ENCODE measurements at places on chromosomes 4 and X.

- DNase-seq, result peak; percentile 40
Observed at GRCh38 chr4:39655211-39655610, 16.5 kb upstream of the SMIM14 start.

- DNase-seq, result no peak
Observed at GRCh38 chrX:155313766-155314165, 20.6 kb downstream of the CLIC2 start.

- DNase-seq, result peak; percentile 31
Observed at GRCh38 chr4:66328803-66329574, 658.7 kb upstream of the EPHA5 start.

DNA sequence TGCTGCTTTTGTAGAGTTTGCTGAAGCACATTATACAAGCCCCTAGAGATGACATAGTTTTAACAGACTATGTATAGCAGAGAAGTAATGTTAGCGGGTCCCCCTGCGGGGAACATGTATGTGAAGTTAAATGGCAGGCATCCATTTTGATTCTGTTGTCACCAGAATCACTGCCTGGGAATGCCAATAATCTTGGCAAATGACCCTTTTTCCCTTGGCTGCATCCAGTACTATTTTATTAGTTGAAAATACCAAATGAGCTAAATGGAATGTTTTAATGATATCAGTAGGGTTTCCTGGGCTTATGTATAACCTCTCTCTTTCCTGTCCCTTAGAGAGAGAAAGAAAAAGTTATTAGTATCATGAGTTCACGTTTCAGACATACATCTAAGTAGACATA is 93.6 kb downstream of the LIMCH1 start:
- no peak for DNase-seq

DNA sequence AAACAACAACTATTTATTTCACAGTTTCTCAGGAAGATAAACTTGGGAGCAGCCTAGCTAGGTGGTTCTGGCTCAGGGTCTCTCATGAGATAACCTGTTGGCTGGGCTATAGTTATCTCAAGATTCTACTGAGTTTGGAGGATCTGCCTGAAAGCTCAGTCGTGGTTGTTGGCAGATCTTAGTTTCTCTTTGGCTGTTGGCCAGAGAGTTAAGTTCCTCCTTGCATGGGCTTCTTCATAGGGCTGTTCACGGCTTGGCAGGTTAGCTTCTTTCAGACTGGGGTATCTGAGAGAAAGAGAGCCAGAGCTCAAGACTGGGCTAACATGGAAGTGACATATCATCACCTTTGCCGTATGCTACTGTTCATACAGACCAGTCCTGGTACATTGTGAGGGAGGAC is 28.7 kb downstream of the SEC24B start:
- DNase-seq, result peak; percentile 14

GRCh38 chrX:118221733-118222132 is 105.1 kb upstream of the KLHL13 start:
- DNase-seq, result no peak

DNA sequence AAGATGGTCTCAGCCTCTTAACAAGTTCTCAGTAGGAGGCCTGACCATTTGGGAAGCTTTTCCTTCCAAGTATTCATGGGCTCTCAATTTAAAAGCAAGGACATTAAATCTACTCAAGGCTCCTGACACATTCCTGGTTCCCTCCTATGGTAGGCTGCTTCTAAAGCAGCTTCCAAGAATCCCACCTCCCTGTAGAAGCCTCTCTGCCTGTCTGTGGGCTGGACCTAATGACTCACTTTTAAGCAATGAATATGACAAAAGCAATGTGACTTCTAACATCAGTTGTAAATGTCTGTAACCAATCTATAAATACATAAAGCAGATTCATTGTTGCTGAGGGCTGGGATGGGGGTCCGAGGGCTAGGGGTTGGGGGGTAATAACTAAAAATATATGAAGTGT is 99.5 kb upstream of the FAM9B start:
- DNase-seq, result peak; percentile 46
